Inflammatory macrophage treated with lipopolysaccharide for 4 hours (primary cell): ENCODE measurements at places on chromosomes 12 and 14.
A peak's percentile ranks its signal among the peaks of the same experiment; 100 is the strongest.

- no peak for DNase-seq
These were observed 36.4 kb downstream of the TRAF3 start for GRCh38 chr14:102813691-102814090.

DNA sequence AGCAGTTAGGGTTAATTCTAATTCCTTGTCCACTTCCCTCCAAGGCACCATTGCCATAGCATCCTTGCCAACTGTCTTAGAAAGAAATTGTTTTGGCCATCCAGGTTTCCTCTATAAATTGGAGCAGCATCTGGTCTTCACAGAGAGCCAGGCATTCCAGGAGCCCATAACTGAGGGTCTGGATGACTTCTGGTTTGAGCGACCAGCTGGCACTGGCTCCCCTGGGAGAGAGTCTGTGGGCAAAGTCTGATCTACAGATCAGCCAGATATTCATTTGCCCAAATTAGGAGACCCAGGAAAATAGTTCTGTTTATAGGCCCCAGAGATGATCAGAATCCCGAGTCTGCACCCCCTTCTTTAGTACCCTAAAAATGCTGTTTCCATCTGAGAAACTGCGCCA is 16.0 kb downstream of the VSX2 start:
- no peak for DNase-seq

- no peak for DNase-seq
These were observed 86.3 kb downstream of the OTX2 start for GRCh38 chr14:56724013-56724412.

DNA sequence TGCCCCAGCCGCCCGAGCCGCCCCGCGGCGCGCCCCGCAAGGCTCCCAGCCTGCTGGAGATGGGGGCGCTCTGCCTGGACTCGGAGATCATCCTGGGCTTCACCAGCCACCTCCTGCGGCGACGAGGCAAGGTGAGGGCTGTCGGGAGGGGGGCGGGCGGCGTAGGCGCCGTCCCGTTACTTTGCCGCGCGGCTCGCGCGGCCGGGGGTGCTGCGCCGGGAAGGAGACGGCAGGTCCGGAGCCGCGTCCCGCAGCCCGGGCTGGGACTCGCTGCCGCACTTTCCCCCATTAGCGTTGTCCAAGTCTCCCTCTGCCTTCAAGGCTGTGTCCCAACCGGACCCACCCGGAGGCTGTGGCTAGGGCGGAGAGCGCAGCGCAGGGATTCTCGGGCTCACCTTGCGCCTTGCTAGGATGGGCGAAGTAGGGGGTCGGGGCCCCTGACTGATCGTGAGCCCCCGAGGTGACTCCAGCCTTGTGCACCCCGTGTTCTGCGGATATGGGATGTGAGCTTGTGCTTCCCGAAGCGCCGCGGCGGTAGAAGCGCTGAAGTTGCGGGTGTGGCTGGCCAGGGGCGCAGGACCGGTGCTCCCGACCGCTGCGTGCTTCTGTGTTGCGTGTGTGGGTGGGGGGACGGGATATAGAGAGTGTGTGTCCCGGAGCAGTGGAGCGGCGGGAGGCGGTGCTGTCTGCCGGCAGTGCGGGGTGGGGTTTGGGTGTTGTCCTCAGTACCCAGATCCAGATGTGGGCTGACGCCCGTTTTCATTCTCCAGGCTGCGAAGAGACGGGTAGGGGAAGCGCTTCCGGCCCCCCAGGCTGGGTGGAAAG is 1.7 kb upstream of the KIF26A start:
- no peak for DNase-seq

DNA sequence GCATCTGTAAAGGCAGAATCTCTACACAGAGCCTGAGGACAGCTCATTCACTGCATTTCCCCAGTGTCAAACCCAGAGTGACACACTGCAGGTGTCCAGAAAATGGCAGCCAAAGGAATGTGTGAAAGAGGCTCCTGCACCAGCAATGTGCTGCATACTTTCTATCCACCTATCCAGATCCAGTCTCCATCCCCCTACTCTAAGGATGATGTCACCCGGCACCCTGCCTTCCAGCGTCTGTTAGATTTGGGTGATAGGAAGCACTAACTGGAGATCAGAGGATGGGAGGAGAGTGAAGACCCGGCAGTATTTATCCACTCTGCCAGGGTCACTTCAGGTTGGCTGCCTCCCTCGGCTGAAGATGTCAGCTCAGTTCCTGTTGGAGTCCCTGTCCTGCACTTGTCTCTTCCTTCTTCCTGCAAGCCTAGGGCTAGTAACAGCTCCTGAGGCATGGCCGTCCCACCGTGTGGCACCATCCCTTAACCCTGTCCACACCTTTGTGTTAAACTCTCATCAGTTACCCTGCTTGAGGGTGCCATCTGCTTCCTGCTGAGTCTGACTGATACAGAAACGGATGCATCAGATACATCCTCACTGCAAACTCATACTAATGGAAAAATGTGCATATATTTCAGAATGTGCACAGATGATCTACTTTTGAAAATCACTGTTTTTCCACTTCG is 13.0 kb upstream of the GPR68 start:
- no peak for DNase-seq

DNA sequence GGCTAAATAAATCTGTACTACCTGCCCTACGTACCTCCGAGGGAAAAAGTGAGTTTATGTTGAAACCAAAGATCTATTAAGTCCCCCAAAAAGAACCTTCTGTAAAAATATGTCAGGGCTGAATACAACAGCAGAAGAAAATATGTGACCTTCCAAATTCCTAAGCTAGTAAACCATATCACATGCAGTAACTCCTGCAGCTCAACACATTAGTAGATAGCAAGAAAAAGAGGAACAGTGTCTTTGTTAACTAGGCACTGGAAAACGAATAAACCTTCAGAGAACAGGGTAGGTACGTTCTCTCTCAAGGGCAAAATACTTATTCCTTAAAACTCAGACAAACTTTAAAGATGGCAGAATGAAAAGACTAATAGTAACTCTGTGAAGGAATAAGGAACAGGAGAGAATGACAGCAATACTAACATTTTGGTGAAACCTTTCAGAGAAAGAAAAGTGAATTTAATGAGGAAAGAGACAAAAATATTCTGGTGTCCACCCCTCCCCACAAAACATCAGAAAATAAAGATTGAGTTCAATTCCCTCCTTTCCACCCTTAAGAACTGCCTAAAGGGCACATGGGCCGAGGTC is 18.0 kb downstream of the CBX5 start:
- DNase-seq, result no peak

- peak; percentile 55 for DNase-seq
These were observed 321.6 kb downstream of the ZFP36L1 start for GRCh38 chr14:68471029-68471963.

GRCh38 chr12:54287261-54288157 is 7.0 kb downstream of the HNRNPA1 start:
- no peak for DNase-seq
